ENCODE measurements at places on chromosomes 16 and 17.

DNA sequence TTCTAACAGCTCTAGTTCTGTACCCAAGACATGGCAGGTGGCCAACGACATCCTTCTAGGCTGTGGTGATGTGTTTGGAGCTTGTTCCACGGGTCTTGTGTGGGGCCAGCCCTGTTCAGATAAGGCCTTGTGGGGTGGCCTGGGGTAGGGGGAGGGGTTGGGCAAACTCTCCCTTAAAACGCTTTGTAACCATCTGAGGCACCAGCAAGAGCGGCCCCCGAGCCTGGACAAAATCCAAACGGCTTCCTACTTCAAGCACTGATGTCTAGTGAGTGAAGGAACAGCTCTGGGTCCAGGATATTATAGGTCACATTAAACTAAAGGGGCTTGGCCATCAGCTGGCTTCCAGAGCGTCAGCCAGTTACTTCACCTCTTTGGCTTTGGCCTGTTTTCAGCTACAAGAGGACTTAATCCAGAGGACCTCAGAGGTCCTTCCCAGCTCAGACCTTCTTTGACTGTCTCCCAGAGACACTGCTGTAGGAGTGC, 11.9 kb downstream of the SERPINF1 start:
- DNase-seq = no peak

- no peak for DNase-seq
Observed at GRCh38 chr17:41737680-41738023, 3.2 kb upstream of the HAP1 start.

- DNase-seq = no peak
Observed at GRCh38 chr17:76691379-76692191, 19.2 kb downstream of the MXRA7 start.

DNA sequence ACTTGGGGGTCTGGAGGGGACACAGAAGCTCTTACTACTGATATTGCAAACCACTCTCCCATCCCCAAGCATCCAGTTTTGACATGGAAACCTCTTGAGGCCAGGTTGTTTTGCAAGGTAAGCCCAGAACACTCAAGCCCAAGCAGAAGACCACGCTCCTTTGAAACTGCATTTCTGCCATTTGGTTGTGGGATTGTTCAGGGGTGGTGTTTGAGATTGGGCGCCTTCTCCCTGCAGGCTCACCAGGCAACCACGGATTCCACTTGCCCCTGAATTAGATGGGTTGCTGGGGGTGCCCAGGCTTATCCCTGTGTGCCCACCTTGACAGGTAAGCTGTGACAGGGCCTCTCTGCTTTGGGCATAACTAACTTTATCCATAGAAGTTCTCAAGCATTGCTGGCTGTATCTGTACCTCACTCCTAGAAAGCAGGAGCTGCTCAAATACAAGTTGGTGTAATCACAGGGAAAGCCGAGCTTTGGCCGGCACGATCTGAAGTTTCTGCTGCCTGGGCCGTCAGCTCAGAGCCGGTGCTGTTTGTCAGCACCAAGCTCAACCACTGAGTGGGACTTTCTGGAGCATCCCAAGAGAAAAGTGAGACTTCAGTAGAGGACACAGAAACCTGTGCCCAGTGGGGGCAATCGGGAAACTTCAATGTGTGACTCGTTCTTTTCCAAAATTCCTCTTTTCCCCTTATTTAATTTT, 93.6 kb downstream of the CYLD start:
- no peak for DNase-seq

GRCh38 chr16:53598511-53599275, 95.7 kb upstream of the AKTIP start:
- peak; percentile 59 for DNase-seq

DNA sequence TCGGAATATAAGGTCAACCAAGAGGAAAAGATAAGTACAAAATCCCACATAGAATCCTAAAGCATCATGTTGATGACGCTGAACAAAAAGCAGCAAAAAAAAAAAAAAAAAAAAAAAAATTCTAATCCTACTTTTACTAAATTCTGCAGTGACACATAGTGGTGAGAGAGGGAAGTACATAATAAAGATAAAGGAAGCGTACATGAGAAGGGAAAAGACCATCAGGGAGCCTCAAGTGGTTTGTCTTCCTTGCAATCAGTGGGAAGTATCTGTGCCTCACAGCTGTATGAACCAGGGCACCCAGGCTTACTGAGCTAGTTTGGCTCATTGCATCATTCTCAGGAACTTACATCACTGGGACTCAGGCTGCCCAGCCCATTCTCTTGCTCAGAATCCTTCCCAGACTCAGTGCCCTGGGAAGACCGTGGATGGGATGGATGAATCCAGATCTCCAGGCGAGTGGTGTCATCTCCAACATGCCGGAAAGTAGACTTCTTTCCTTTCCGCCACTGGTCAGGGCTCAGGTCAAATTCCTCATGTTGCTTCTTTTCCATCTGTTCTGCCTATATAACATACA, 21.2 kb downstream of the SMG6 start:
- DNase-seq = peak; percentile 88

DNA sequence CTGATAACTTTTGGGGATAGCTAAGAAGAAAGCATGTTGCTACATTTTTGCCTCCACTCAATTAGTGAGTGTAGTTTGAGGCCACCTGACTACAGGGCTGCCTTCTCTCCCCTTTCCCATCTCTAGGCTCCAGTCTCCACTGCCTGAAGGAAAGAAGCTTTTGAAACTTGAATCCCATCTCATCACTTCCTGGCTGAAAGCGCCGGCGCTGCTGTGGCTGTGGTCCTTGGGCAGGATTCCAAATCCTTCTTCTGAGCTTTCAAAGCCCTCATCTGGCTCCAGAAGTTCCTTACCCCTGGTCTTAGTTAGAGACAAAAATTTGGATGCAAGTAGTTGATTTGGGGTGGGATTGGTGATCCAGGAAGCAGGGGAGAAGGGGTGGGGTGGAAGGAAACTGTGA, 119.4 kb downstream of the FOXL1 start:
- peak; percentile 73 for DNase-seq

DNA sequence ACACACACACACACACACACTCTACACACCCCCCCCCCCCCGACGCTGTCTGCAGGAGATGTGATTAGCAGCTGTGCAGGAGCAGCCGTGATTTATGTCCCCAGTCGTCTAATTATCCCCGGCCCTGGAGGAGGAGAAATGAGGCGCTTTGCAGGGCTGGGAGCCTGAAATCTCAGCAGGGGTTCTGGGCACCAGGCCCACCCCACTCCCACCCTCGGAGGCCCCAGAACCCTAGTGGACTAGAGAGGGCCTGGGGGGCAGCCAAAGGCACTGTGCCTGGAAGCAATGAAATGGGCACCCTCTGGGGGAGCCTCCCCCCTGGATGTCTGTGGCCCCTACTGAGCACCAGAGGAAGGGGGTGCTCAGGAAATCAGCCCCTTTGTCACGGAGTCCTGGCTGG, 134.2 kb upstream of the CIBAR2 start:
- DNase-seq = peak; percentile 46

DNA sequence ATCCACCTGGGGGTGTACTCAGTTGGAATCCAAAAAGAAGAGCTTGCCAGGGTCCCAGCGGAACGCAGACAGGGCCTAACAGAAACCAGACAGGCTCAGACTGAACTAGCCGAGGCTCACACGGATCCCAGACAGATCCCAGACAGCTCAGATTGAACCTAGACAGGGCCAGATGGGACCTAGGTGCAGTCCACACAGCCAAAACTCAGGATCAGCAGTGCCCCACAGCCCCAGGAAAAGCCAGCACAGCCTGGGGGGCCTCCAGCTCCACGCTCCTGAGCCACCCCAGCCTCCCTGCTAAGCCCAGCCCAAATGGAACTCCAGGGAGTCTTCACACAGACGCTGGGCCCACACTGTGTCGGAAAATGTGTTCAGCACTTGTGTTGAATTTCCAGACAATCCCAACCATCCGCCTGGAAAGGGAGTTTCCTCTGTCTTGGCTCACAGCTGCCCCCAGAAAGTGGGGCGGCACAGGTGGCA, 7.5 kb downstream of the STX1B start:
- DNase-seq = no peak

DNA sequence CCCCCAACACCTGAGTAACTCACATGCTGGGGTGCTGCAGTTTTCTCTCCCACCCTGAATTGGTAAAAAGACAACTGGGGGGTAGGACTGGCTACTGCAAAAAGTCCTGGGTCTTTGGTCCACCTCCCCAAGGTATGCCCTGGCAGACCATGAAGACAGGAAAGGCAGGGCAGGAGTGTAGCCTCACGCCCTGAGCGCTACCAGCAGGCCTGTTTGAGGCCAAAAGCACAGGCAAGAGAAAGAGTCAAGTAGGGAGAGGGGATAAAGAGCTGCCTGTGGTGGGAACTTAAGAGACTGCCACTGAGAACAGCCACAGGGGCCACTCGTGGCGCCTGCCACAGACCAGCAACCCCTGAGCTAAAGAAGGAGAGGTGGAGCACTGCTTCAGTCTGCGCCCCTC, 13.8 kb downstream of the PSMB3 start:
- DNase-seq = no peak

GRCh38 chr17:32493571-32493970, 6.8 kb downstream of the CDK5R1 start:
- no peak for DNase-seq

- DNase-seq = peak; percentile 1
Observed at GRCh38 chr16:63789603-63790002, 1332.3 kb downstream of the CDH11 start.

GRCh38 chr16:22945361-22945760, 131.4 kb downstream of the HS3ST2 start:
- no peak for DNase-seq

GRCh38 chr17:563616-564015, 151.0 kb downstream of the VPS53 start:
- no peak for DNase-seq

- peak; percentile 9 for DNase-seq
Observed at GRCh38 chr16:31386157-31386984, 6.8 kb upstream of the ITGAD start.

GRCh38 chr17:66494023-66494803, 191.8 kb downstream of the PRKCA start:
- DNase-seq = peak; percentile 94

- DNase-seq = no peak
Observed at GRCh38 chr16:695355-696089, 5.3 kb upstream of the WDR24 start.

DNA sequence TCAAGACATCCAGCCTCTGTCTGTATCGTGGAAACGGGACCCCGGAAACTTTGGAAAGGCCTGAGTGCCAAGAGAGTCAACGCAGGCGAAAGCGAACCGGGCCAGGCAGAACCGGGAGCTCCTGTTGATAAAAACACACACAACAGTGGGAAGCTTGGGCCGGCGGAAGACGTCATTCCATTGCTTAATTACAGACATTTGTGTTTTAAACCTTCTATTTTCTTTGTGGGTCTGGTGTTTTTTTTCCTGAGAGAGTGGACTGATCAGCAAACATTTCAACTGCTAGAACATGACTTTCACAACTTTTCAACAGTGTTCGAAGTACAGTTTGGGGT, 878 bp upstream of the RNF157 start:
- no peak for DNase-seq

DNA sequence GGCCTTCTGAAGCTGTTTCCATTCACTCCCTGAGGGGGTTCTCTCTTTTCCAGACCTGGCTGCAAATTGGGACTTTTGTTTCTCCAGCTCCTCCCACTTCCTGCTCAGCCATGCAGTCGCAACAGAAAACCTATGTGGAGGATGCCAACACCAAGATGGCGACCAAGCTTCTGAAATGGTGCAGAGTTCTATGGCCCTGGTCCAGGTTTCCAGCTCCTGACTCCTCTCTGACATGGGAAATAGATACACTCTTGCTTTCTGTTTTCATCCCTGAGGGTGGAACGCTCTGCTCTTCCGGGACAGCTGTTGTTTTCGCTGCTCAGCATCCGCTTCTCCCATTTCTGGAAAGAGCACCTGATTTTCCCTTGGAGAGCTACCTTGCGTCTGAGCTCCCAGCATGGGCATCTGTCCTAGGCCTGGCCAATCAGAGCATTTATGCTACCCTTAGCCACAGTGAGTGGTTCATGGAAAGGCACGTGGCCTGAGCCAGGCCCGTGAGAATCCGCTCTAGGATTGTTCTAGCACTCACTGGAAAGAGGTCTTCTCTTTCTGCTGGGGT, 8.1 kb downstream of the GPRC5B start:
- no peak for DNase-seq

DNA sequence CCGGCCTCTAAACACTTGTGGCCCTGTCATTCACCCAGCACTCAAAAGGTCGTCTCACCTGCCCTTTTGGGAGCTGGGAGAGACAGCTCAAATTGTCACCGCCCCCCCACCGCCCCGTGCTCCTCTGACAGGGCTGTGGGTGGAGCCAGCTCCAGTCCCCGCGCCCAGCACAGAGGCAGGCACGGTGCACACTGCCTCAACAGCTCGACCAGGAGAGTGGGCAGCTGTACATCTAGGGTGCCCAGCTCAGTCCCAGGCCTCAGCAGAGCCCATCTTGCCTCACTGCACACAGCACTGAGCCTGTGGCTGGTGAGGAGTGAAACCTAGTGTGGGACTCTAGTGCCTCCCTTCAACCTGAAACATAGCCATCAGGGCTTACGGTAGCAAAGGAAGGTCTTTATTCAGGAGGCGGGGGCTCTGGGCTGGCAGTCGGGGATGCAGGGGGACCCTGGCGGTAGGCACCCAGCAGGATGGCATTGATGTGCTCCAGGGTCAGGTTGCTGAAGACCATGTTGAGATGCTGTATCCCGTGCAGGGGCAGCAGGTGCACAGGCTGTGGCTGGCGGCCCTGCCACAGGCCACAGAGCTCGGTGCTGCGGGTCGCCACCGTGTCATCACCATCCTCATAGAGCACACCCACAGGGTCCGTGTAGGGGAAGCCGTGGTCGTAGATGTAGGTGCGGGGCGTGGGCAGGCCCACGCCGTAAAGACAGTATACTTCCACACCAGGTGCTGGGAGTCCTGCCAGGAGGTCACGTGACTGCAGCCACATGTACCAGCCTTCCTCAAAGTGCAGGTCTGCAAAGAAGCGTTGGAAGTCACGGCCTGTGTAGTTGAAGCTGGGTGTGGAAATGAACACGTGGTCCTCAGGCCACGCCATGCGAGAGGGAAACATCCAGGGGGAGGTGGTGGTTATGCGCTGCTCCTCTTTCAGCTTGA, 3.1 kb upstream of the PSMB10 start:
- no peak for DNase-seq

DNA sequence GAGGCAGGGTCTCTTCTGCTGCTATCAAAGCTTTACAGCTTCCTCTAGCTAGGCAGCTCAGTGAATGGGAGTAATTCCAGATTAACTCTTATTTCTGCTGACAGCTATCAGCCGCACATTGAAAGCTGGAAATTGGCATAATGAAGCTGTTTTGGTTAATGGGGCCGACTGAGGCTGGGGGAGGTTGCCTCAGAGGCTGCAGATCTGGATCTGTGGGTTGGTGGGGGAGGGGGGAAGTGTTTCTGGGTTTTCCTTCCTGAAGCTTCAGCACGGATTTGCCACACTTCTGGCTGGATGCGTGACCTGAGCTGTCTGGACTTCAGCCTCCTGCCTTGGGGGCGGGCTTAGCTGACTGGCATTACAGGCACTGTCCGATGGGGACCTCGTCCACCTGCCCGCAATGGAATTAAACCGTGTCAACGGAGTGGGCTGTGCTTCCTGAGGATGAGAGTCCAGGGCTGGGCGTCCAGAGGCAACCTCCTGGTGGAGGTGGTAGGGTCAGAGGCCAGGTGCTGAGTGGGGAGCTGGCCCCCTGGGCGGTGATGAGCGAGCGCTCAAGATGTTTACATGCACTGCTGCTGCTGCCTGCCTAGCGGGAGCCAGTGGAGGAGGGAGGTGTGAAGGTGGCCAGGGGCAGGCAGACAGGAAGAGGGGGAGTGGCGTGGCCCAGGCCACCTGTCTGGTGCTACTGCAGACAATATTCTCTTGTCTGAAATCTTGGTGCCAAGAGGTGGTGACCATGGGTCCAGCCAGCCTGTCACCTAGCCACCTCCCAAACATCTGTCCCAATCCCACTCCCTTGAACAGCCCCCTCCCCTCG, 6.7 kb upstream of the ABCC3 start:
- no peak for DNase-seq

- no peak for DNase-seq
Observed at GRCh38 chr17:39196808-39197291, 619 bp downstream of the CACNB1 start.

- DNase-seq = no peak
Observed at GRCh38 chr17:39205112-39205526, 5.0 kb downstream of the RPL19 start.

All from fibroblast of skin of right quadriceps (primary cell).